ENCODE measurements at places on chromosomes 1 and 21. TPM values are rescaled to one million over a fixed set of nuclear protein-coding genes. Genes with fewer than 3 reads are reported as not detected.

DNA sequence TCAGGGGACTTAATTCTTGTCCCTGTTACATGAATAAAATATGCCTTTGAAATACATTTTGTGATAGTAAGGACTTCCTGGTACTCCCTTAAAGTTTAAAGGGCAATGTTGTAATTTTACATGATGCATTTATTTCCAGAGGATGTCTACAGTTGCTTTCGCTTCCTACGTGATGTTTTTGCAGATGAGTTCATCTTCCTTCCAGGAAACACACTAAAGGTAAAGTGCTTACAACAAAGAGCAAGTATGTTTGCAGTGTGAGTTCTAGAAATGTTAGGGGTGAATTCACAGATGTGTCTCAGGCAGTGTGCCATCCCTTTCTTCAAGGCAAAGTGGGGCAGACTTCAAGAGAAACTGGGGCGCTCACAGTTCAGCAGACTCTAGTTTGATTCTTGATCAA, 31.2 kb downstream of the GNPAT start:
- no peak for DNase-seq
- peaks cover 94% of the 10 kb centered on the region for H3K36me3 ChIP-seq
- H3K27ac ChIP-seq, result peak overlapping the region; percentile 27
- H3K27me3 ChIP-seq, result no peaks in the 10 kb centered on the region
- no peak overlapping the region for H3K4me3 ChIP-seq

MPZ gene
- 1.5 TPM for total RNA-seq

GPR52 gene
- 3.8 TPM for total RNA-seq

IFNLR1 gene
- total RNA-seq, result 13.5 TPM

DNA sequence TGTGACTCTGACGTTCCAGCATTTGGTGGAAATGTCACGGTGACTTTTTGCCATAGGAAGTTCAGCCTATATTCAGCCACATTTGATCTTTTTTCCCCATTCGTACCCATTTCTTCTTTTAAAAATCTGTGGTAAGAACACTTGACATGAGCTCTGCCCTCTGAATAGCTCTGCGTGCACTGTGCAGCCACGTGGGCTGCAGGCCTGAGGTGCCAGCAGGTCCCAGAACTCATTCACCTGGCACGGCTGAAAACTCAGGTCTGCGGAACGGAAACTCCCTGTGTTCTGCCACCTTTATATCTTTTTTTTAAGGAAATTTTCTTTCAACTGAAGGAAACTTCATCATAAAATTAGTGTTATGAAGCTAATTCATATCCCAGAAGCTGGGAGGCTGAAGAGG, 28.6 kb downstream of the CEP104 start:
- no peak overlapping the region for H3K27ac ChIP-seq
- H3K4me1 ChIP-seq, result no peaks in the 10 kb centered on the region
- peaks cover 94% of the 10 kb centered on the region for H3K36me3 ChIP-seq

GRCh38 chr1:28646040-28646439, 2.4 kb upstream of the RNU11 start:
- H3K36me3 ChIP-seq, result no peaks in the 10 kb centered on the region
- no peak overlapping the region for H3K27ac ChIP-seq
- no peak for DNase-seq
- H3K27me3 ChIP-seq, result no peaks in the 10 kb centered on the region
- peaks cover 34% of the 10 kb centered on the region for H3K4me1 ChIP-seq
- H3K4me3 ChIP-seq, result no peak overlapping the region

DNA sequence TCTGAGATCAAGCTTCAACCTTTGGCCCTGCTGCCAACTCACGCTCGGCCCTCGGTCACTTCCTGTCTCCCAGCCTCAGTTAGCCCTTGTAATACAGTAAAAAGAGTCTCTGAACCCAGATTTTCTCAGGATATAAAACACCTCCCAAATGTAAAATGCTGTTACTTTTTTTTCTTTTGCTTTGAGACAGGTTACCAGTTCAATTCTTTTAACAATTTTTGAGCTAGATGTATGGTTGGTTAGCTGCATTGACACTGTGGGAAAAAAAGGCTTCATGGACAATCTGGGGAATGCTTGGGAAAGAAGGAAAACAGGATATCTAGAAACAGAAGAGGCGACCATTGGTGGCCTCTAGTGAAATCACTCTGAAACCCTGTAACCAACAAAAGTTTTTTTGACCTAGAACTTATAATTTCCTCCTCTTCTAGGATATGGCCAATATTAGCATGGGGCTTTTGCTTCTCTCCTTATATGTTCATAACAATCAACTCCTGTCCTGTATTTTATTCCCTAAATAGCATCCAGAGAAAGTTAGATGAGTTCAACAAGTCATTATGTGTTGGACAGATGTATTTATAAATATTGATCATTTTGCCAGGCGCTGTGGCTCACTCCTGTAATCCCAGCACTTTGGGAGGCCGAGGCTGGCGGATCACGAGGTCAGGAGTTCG, 1.3 kb downstream of the CMPK1 start:
- DNase-seq, result no peak
- H3K4me3 ChIP-seq, result peak overlapping the region; percentile 98
- H3K4me1 ChIP-seq, result peaks cover 22% of the 10 kb centered on the region

DNA sequence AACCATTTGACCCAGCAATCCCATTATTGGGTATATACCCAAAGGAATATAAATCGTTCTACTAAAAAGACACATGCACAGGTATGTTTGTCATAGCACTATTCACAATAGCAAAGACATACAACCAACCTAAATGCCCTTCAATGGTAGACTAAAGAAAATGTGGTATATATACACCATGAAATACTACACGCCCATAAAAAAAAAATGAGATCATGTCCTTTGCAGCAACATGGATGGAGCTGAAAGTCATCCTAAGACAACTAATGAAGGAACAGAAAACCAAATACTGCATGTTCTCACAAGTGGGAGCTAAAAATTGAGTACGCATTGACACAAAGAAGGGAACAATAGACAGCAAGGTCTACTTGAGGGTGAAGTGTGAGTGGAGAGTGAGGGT, 72.0 kb downstream of the EIF4G3 start:
- H3K27ac ChIP-seq, result no peak overlapping the region
- no peaks in the 10 kb centered on the region for H3K27me3 ChIP-seq
- no peak overlapping the region for H3K4me3 ChIP-seq
- no peaks in the 10 kb centered on the region for H3K4me1 ChIP-seq

ARID1A gene
- total RNA-seq, result 63.2 TPM

EDARADD gene
- total RNA-seq, result not detected

C1orf174 gene
- total RNA-seq, result 18.7 TPM

- H3K4me3 ChIP-seq, result no peak overlapping the region
- no peak for DNase-seq
- H3K27ac ChIP-seq, result no peak overlapping the region
- H3K27me3 ChIP-seq, result no peaks in the 10 kb centered on the region
Observed at GRCh38 chr1:200634261-200635122, 13.9 kb upstream of the KIF14 start.

GRCh38 chr1:209755926-209756614, at the start of gene TRAF3IP3:
Gene TRAF3IP3 (plus strand): TSS chr1:209756053. CDS start chr1:209760040, 3,987 bp downstream.
- H3K27me3 ChIP-seq, result no peaks in the 10 kb centered on the region
- H3K4me1 ChIP-seq, result no peaks in the 10 kb centered on the region
- H3K4me3 ChIP-seq, result peak within 1 kb of the TSS; percentile 38
- DNase-seq, result peak; percentile 78

DNA sequence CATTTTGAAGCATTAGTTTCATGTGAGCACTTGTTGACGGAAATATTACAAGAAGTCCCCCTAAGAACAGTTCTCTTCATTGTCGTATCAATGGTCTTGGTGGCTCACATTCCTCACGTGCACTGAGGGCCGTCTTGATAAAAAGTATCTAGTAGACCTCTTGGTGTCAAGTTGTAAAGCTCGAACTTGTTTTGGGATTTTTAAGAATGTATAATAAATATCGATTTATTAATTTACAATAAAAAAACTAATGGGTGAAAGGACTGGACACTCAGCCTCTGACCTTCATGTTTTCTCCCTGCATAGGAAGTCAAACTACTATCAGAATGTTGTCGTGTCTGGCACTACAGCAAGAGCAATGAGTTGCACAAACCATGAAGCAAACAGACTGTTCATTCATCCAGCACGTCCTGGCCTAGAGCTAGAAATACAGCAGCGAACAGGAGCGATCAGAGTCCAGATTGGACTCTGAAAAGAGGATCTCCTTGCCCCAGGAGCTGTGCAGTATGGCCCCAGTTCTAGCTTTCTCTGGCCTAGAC, 319.2 kb downstream of the SMYD3 start:
- H3K27ac ChIP-seq, result no peak overlapping the region
- H3K36me3 ChIP-seq, result no peaks in the 10 kb centered on the region
- no peak for DNase-seq
- H3K4me3 ChIP-seq, result no peak overlapping the region

LINGO4 gene
- total RNA-seq, result 0.89 TPM

DNA sequence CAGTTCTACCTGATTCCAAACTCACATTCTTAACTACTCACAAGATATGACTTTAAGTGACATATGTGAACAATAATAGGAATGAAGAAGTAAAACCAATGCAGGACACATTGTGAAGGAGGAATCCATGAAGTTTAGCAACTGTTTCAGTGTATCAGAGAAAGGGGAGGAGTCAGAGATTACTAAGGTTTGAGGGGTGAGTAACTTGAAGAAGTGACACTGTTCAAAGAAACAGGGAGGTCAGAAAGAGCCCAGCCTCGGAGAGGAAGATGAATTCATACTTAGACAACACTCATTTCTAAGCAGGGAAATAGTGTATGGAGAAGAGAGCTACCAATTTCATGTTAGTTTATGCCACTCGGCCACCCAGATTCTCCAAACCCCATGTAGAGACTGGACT, 28.2 kb upstream of the RPF1 start:
- no peaks in the 10 kb centered on the region for H3K27me3 ChIP-seq
- no peak for DNase-seq
- no peaks in the 10 kb centered on the region for H3K4me1 ChIP-seq
- H3K27ac ChIP-seq, result no peak overlapping the region
- H3K4me3 ChIP-seq, result no peak overlapping the region

DNA sequence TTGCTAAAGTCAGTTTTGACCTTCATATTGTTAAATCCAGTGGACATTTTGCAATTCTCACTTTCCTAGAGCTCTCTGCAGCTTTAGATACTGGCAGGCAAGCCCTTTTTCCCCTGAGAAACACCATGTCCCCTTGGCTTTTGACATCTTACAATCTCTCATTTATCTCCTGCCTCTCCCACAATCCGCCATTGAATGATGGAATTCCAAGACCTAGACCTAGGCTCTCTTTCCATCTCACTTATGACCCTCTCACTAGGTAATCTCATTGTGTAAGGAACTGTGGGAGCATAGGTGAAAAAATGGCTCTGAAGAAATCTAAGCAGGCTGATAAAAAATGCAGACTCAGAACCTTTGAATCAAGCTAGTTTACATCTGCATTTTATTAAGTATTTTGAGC, 2.0 kb downstream of the KYAT3 start:
- DNase-seq, result no peak
- H3K27ac ChIP-seq, result peak overlapping the region; percentile 14
- no peaks in the 10 kb centered on the region for H3K36me3 ChIP-seq

DNA sequence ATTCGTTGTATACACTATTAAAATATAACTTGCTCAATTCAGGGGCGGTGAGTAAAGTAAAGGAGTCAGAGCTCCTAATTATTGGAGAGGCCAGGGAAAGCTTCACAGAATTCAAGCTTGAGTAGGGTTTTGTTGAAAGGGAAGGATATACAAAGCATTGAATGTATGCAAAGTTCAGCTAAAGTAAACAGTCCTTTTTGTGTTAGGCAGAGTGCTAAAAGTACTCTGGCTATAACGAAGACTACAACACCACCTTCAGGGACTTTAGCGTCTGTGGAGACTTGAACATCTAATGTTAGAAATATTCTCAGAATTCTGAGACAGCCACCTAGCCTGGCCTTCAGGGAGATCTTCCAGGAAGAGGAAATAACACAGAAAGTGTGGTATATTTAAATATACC, 1.1 kb downstream of the FALEC start:
- no peaks in the 10 kb centered on the region for H3K36me3 ChIP-seq
- peaks cover 11% of the 10 kb centered on the region for H3K4me1 ChIP-seq
- DNase-seq, result no peak

GRCh38 chr21:37658817-37659458, 257.3 kb downstream of the KCNJ6 start:
- H3K27me3 ChIP-seq, result no peaks in the 10 kb centered on the region
- no peak for DNase-seq
- no peak overlapping the region for H3K4me3 ChIP-seq
- peaks cover 25% of the 10 kb centered on the region for H3K4me1 ChIP-seq
- H3K27ac ChIP-seq, result peak overlapping the region; percentile 54

ESRRG gene
- 0.23 TPM for total RNA-seq

LAMB3 gene
- 70.0 TPM for total RNA-seq

All from upper lobe of left lung (tissue), 6 donors.